ENCODE measurements at places on chromosomes 16 and 17.
A peak's percentile ranks its signal among the peaks of the same experiment; 100 is the strongest.

GRCh38 chr16:21158208-21159110 is at the start of gene LDAF1:
LDAF1 (plus strand) TSS chr16:21158674; CDS start chr16:21161183, 2,509 bp downstream.
- DNase-seq, result peak; percentile 72

DNA sequence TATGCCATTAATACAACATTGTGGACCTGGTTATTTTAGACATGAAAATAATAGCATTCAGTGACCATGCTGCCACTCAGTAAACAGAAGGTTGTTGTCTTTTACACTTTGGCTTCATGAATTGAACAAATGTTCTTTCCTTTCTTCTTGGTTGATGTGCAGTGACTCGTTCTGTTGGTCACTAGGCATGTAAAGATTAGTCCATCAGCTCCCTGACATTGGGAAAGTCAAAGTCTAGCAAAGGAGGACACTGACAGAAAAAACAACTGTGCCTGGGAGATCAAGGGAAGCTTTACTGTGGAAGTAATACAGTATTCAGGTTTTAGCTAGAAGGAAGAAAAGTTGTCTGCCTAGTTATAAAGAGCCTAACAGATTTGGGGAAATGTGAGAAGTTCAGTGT is 6.9 kb downstream of the KCNJ16 start:
- DNase-seq, result no peak

DNA sequence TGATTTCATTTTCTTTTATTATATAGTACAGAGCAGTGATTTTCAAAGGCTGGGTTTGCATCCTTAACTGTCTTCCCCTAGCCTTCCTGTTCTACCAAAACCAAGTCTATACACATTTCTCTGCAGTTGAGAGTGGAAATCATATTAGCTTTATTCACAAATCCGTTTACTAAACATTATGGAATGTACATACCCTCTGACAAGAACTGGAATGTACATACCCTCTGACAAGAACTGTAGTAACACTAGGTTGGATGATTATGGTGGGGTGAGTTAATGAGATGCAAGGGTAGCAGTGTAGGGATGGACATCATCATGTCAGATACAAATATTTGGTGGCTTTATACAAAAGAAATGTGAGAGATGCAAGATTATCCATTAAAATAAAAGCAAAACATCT is 154.8 kb downstream of the CYB561 start:
- DNase-seq, result no peak

DNA sequence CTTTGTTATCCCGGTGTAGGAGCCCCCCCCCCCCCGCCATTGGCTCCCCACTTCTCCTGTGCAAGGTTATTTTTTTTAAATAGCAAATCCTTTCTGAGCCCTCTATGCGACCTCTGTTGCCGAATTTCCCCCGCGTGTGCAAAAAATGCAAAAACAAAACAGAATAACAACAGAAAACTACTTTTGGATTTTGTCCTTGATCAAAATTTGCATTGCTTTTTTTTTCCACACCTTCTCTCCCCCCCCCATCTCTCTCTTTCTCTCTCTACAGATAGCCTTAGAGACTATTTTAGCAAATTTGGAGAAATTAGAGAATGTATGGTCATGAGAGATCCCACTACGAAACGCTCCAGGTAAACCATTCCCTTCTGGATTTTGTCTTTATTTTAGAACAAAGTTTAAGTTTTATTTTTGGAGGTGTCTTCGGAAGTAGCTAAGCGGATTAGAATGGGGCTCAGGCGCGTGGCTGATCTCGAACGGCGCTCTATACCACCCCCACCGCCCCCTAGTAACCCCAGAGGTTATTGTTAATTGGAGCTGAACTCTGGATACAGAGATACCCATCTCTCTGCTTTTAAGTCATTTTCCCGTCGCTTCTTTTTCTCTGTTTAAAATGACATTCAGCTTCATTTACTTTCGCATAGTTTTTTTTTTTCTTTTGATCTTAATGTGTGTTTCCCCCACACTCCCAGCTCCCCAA is 1.0 kb downstream of the MSI2 start:
- peak; percentile 19 for DNase-seq

Data from effector CD4-positive, alpha-beta T cell (primary cell).